ENCODE measurements at places on chromosomes 5 and 9.

- DNase-seq = peak; percentile 7
Measured at GRCh38 chr9:32550150-32550561, 2.0 kb upstream of the SMIM27 start.

DNA sequence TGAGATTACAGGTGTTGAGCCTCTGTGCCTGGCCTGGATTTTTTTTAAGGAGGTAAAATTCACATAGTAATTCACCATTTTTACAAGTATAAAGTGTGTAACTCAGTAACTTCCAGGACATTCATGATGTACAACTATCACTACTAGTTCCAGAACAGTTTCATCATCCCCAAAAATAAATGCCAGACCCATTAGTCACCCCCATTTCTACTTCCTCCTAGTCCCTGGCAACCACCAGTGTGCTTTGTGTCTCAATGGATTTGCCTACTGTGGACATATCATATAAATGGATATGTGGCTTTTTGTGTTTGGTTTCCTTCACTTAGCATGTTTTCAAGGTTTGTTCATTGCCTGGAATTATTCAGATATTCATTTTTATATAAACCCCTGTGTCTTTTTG, 72.5 kb upstream of the PANK3 start:
- DNase-seq = no peak

GRCh38 chr5:160961761-160962160, 109.8 kb upstream of the ATP10B start:
- no peak for DNase-seq

GRCh38 chr9:10168241-10168640, 444.6 kb downstream of the PTPRD start:
- no peak for DNase-seq

- no peak for DNase-seq
Measured at GRCh38 chr9:6226696-6227095, 11.1 kb downstream of the IL33 start.

DNA sequence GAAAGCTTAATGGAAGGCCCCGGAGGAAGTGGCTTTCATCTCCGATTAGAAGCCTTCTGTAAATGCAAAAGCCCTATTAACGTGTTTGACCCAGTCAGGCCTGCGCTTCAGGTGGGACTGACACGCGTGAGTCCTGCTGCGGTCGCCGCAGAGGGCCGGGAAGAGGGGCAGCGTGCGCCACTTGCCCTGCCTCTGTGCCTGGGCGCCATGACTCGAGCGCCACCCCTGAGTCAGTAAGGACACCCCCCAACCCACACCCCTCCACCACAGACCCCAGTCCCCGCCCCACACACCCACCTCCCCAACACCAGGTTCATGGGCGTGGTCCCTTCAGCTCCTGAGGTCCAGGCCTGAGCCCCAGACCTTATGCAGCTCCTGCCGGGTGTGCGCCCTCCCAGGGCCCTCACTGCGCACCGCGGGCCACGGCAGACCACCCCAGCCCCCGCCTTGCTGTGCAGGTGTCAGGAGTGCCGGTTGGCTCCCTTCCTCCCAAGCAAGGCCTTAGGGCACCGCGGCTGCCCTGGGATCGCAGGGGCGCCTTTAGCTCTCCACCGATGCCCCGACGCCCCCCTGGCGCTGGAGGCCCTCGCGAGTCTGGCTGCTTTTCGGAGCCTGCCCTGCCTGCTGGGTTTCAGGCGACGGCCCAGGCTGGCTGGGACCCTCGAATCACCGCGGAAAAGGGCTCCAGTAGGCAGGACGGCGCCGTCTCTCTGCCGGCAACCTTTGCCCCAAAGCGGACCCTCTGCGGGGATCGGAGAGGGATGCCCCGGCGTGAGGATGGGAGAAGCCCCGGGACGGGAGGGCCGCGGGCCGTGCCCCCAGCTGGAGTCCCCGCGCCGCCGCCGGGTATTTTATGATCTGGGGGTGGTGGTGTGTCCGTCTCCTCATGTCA, 625 bp upstream of the OLFM1 start:
- no peak for DNase-seq

- no peak for DNase-seq
Measured at GRCh38 chr5:41968153-41968723, 43.2 kb downstream of the FBXO4 start.

DNA sequence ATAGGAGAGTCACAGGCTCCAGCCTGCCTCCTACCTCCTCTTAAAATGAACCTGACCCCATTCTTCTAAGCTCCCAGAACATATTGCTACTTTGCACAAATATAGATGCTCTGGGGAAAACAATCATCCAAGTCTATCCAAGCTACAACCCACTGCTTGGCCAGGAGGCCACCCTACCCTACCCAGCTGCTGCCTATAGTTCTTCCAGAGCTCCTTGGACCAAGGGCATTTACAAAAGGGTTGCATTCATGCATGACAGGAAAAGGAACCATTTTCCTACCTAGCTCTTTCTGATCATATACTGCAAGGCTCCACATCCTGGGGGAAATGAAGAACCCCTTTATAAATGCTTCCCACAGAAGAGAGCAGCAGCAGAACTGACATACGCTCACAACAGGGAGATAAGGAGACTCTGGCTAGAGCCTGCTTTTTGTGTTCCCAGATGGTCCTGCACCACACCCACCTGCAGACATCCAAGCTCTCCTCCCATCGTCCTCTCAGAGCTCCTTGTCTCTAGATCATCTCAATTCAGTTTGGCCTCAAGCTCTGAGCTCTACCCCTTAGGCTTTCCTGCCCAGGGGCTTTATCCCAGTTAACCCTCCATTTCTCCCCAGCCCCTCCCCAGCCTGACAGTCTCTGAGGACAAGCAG, 185.5 kb downstream of the SPOCK1 start:
- no peak for DNase-seq
